Activated naive CD8-positive, alpha-beta T cell treated with anti-CD3 and anti-CD28 coated beads, Interleukin-2, amount 10 ng/mL, durations not matched to agents 7 days and 5 days (primary cell): ENCODE measurements at places on chromosomes 13 and 19. TPM values are rescaled to one million over a fixed set of nuclear protein-coding genes. Genes with fewer than 3 reads are reported as not detected.
A peak's percentile ranks its signal among the peaks of the same experiment; 100 is the strongest.

The PLA2G4C gene
- total RNA-seq: 0.65 TPM

GRCh38 chr19:47094557-47095475 is 18.8 kb downstream of the ZC3H4 start:
- DNase-seq: peak; percentile 75

DNA sequence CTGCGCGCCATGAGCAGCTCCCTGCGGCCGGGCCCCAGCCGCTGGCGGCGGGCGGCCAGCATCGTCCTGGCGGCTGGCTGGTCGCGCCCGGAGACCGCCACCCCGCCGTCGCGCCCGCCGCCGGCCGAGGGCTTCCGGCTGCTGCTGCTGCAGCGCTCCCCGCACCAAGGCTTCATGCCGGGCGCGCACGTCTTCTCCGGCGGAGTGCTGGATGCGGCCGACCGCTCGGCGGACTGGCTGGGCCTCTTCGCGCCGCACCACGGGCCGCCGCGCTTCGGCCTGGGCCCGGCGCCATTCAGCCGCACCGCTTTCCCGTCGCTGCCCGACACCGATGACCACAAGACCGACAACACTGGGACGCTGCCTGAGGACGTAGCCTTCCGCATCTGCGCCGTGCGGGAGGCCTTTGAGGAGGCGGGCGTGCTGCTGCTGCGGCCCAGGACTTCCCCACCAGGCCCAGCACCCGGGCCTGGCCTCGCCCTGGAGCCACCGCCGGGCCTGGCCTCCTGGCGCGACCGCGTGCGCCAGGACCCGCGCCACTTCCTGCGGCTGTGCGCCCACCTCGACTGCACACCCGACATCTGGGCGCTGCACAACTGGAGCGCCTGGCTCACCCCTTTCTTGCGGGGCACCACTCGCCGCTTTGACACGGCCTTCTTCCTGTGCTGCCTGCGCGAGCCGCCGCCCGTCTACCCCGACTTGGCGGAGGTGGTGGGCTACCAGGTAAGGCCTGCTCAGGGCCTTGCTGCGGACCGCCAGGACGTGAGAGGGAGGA is 518 bp downstream of the NUDT19 start:
- peak; percentile 78 for DNase-seq

GRCh38 chr13:95049772-95050171 is 251.5 kb downstream of the ABCC4 start:
- no peak for DNase-seq

The ICAM3 gene
- total RNA-seq: 182 TPM

The ZNF90 gene
- 21.0 TPM for total RNA-seq

DNA sequence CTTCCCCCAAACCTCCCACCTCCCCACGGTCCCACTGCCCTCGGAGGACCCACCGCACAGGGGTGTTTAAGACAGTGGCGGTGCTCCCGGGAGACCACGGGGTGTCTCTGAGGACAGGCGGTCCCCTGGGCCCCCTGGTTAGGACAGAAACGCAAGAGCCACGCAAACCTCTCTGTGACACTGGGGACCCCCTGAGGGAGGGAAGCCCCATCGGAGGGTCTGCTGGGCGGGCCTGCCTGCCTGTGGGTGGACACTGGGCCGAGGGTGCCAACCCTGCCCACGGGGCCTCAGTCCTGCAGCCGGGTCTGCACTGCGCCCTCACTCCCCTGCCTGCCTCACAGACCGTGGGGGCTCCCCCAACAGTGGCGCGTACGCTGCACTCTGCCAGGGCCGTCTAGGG is 17.5 kb downstream of the MCF2L start:
- no peak for DNase-seq

DNA sequence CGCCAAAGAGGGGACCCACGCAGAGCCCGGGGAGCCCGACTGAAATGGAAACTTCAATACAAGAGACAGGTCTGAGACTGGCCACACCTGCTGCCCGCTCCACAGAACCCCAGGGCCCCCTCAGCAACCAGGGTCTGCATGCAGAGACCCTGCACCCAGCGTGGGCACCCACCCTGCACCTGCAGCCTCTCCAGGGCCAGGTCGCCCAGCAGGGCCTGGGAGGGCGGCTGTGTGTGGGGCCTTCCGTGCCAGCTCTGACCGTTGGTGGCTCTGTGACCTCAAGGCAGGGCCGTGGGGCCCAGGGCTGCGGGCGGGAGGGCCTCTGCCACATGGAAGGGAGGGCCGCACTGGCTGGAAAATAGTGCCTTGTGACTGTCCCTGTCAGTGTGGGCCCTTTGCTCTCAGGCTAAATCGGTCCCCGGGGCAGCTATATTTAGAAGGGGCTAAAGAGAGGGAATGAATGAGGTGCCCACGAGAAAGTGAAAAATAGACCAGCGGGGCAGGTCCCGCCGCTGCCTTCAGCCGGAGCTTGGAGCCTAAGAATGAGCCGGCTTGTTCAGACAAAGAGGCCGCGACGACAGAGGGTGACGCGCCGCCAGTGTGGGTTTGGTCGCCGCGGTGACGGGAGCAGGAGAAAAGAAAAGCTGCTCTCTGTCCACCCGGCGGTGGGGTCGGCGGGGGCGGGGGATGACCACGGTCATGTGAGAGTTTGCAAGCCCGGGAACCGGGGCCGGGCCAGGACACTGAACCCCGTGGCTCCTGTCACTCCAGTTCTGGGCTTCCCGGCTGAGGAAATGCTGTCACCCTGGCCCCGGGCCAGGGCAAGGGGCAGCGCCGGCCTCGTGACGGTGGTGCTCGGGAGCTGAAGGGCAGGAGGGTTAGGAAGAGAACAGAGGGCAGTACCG is 70.5 kb downstream of the GADD45B start:
- no peak for DNase-seq

DNA sequence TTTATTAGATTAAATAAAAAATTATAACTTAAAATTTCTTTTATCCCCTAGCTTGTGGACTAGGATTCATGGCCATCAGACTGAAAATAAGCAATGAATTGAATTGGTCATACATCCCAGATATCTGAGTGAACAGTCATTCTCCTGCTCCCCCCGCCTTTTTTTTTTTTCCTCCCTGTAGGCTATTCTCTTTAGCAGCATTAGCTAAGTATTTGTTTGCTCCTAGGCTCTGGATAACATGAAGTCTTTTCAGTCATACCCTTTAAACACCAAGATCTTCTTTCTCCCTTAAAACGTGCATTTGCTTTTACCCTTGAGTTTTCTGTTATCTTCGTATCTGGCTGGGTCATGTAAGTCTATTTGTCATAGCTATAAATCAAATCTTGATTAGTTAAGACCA is 866.7 kb upstream of the SPRY2 start:
- no peak for DNase-seq

The LRRC25 gene
- 1.6 TPM for total RNA-seq

GRCh38 chr19:38870612-38871011 is 7.5 kb downstream of the RINL start:
- no peak for DNase-seq

- DNase-seq: peak; percentile 49
Measured at GRCh38 chr19:35011091-35011689, 11.1 kb downstream of the GRAMD1A start.

GRCh38 chr19:9883231-9883758 is 48.2 kb downstream of the PIN1 start:
- DNase-seq: no peak

DNA sequence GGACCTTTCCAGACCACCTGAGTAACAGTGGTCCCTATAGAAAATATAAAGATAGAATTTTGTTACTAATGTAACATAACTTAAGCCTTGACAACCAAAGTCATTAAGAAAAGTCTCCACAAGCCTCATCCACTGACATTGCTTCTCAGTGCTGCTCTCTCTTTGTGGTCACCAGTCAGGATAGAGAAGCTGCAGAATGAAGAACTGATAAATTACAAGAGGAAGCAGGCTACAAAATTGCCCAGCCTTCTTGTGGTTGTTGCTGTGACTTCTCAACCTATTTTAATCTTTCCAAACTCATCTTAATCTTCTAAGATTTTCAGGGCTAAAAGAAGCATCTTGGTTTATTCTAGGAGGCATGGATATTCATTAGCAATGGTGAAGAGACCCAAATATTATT is 343.8 kb downstream of the MZT1 start:
- no peak for DNase-seq

GRCh38 chr19:54535601-54536000 is 33.0 kb downstream of the LAIR2 start:
- no peak for DNase-seq

GRCh38 chr19:30160426-30160825 is 211.8 kb upstream of the ZNF536 start:
- no peak for DNase-seq

DNA sequence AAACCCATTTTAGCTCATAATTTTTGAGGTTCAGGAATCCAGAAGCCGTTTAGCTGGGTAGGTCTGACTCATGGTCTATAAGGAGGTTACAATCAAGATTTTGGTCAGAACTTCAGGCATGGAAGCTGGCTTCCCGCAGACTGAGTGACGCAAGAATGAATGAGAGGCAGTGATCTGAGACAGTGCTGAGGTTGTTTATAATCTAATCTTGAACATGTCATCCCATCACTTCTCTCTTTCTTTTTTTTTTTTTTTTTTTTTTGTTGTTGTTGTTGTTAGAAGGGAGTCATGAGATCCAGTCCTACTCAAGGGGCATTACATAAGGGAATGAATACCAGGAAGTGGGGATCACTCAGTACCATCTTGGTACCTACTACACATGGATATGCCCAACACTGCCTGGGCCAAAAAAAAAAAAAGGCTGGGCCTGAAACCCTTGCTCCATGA is 217.4 kb downstream of the DLEU7 start:
- no peak for DNase-seq

DNA sequence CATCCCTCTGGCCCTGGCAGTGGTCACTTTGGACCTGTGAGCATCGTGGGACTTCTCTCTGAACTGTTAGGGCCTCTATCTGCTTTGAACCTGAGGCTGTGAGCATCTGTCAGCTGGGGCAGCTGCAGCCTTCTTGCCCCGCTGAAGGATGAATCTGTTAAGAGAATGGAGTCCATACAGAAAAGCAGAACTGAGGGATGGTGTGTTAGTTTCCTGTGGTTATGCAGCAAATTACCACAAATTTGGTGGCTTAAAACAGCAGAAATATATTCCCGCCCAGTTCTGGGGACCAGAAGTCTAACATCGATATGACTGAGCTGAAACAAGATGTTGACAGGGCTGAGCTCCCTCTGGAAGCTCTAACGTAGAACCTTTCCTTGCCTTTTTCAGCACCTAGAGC is 1.6 kb upstream of the ZNF497 start:
- DNase-seq: no peak

DNA sequence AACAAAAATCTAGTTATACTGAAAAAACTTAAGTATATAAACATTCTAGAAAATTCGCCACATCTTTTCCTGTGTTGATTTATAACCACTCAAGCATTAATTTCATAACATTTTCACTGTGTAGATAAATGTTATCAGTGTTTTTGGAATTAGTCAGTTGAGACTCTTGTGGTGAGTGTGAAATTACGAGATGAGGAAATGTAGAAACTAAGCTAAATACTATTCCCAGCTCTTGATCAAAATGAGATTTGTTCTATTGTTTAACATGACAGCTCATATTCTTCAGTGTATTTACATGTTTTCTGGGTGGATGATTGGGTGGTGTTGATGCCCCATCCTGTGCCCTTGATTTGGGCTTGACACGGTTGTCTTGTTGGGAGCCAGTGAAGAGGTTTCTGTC is 406.8 kb downstream of the DACH1 start:
- DNase-seq: no peak

The CATSPERD gene
- total RNA-seq: not detected

The SOHLH2 gene
- not detected for total RNA-seq

The URAD gene
- not detected for total RNA-seq

GRCh38 chr19:4374498-4375163 is 25.7 kb downstream of the SH3GL1 start:
- no peak for DNase-seq

The FBXW9 gene
- total RNA-seq: 5.3 TPM

GRCh38 chr13:105587786-105588185 is 947.7 kb downstream of the EFNB2 start:
- no peak for DNase-seq

The PTPRH gene
- total RNA-seq: not detected

DNA sequence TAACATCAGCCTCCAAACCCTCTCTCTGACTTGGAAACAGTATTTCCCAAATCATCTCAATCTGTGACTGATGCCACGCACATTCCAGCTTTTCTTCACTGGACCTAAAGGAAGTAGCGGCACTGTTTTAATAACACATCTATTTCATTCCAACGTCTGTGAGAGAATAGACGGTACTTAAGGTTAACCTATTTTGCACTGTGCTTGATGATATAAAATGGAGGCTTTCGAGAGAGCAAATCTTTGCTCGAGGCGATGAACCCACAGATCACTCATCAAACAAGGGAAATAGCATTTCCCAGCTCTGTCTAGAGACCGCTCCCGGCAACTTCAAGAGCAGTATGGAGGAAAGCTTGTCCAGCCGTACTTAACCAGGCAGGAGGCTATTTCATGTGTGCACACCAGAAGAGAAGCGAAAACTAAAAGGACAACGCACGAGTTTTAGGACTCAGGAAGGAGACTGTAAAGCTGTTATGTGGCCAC is 2.9 kb downstream of the UBL3 start:
- DNase-seq: no peak

- DNase-seq: no peak
Measured at GRCh38 chr13:24863748-24864540, 100.0 kb downstream of the RNF17 start.

GRCh38 chr19:16541526-16542044 is 652 bp downstream of the CHERP start:
- DNase-seq: no peak

DNA sequence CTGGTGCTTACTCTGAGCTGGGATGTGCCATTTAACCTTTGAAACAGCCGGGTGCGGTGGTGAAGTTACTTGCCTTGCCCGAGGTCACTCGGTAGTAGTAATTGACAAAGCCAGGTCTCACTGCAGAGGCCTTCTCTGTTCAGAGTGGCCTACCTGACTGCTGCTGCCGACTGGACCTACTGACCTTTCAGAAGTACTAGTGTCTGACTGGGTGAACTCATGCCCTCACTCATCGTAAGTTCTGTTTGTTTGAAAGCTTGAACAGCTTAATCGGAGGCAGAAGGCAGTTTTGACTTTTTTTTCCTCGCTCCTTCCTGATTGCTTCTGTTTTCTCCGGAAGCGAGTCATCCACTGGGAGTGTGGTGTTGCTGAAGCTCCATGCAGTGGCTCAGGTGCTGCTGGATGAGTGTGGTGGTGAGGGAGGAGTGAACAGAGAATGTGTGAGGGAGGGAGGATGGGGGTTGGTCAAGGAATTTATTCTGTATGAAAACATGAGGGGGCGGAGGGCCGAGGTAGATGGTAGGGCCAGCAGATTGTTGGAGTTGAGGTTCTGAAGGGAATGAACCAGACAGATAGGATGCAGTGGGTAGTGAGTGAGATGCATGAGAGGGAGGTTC is 2.7 kb downstream of the SPINT2 start:
- DNase-seq: no peak

- no peak for DNase-seq
Measured at GRCh38 chr13:53112522-53112921, 83.9 kb downstream of the OLFM4 start.

The DAND5 gene
- total RNA-seq: not detected

The C19orf85 gene
- total RNA-seq: not detected

The ZNF878 gene
- total RNA-seq: 1.2 TPM

DNA sequence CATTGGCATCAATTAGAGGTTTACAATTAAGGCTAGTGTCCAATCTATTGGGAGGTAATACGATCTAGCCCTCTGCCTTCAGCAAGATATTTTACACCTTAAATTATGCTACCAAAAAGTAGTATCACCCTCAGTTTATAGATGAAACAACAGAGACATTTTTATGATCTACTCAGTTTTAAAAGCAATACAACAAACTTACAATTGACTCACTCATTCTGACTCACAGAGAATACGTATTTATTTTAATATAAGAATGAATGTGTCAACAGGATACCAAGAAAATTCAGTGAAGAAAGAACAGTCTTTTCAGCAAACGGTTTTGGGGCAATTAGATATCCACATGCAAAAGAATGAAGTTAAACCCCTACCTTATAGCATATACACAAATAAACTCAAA is 32.5 kb upstream of the STARD13 start:
- DNase-seq: no peak

GRCh38 chr19:50518091-50519005 is 4.6 kb upstream of the ASPDH start:
- no peak for DNase-seq
